ENCODE measurements at places on chromosomes 2 and 18. TPM values are rescaled to one million over a fixed set of nuclear protein-coding genes. Genes with fewer than 3 reads are reported as not detected.

The SERPINB12 gene
- not detected for total RNA-seq

The FOXI3 gene
- 0.60 TPM for total RNA-seq

The MAB21L4 gene
- total RNA-seq = 0.43 TPM

The ALKAL2 gene
- 1.3 TPM for total RNA-seq

The LHCGR gene
- not detected for total RNA-seq

The SULT1C4 gene
- 1.8 TPM for total RNA-seq

The HOXD13 gene
- not detected for total RNA-seq

The PROM2 gene
- total RNA-seq = 1.2 TPM

The CAPN14 gene
- 0.14 TPM for total RNA-seq

- no peak overlapping the region for H3K4me3 ChIP-seq
- peaks cover 11% of the 10 kb centered on the region for H3K4me1 ChIP-seq
- H3K36me3 ChIP-seq = no peaks in the 10 kb centered on the region
- H3K27ac ChIP-seq = peak overlapping the region; percentile 74
Measured at GRCh38 chr2:7825591-7826312, 856.1 kb upstream of the ID2 start.

DNA sequence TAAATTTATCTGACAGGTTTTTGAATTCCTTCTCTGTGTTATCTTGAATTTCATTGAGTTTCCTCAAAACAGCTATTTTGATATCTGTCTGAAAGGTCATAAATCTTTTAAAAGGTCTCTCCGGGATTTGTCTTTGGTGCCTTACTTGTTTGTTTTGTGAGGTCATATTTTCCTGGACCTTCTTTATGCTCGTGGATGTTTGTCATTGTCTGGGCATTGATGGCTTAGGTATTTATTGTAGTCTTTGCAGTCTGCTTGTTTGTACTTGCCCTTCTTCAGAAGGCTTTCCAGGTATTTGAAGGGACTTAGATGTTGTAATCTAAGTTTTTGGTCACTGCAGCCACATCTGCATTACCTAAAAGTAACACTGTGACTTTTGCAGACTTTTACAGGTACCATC is 355.2 kb downstream of the PARD3B start:
- no peak overlapping the region for H3K4me3 ChIP-seq
- no peaks in the 10 kb centered on the region for H3K4me1 ChIP-seq
- H3K27me3 ChIP-seq = no peaks in the 10 kb centered on the region
- no peaks in the 10 kb centered on the region for H3K36me3 ChIP-seq
- H3K27ac ChIP-seq = no peak overlapping the region

- H3K36me3 ChIP-seq = no peaks in the 10 kb centered on the region
- H3K4me1 ChIP-seq = no peaks in the 10 kb centered on the region
- H3K4me3 ChIP-seq = no peak overlapping the region
- DNase-seq = no peak
Measured at GRCh38 chr18:62102221-62102620, 84.6 kb downstream of the PIGN start.

- no peak overlapping the region for H3K27ac ChIP-seq
- no peaks in the 10 kb centered on the region for H3K36me3 ChIP-seq
- no peaks in the 10 kb centered on the region for H3K27me3 ChIP-seq
- H3K4me1 ChIP-seq = no peaks in the 10 kb centered on the region
- DNase-seq = no peak
- H3K4me3 ChIP-seq = no peak overlapping the region
Measured at GRCh38 chr18:76722224-76723061, 99.9 kb upstream of the ZNF236 start.

- H3K27ac ChIP-seq = no peak overlapping the region
- H3K36me3 ChIP-seq = peaks cover 3% of the 10 kb centered on the region
- no peaks in the 10 kb centered on the region for H3K4me1 ChIP-seq
- no peak for DNase-seq
- no peak overlapping the region for H3K4me3 ChIP-seq
Measured at GRCh38 chr18:79275461-79275860, 120.3 kb upstream of the NFATC1 start.

- H3K36me3 ChIP-seq = no peaks in the 10 kb centered on the region
- no peak for DNase-seq
- H3K4me1 ChIP-seq = no peaks in the 10 kb centered on the region
- no peaks in the 10 kb centered on the region for H3K27me3 ChIP-seq
- no peak overlapping the region for H3K4me3 ChIP-seq
Measured at GRCh38 chr2:126515471-126515870, 140.5 kb upstream of the GYPC start.

DNA sequence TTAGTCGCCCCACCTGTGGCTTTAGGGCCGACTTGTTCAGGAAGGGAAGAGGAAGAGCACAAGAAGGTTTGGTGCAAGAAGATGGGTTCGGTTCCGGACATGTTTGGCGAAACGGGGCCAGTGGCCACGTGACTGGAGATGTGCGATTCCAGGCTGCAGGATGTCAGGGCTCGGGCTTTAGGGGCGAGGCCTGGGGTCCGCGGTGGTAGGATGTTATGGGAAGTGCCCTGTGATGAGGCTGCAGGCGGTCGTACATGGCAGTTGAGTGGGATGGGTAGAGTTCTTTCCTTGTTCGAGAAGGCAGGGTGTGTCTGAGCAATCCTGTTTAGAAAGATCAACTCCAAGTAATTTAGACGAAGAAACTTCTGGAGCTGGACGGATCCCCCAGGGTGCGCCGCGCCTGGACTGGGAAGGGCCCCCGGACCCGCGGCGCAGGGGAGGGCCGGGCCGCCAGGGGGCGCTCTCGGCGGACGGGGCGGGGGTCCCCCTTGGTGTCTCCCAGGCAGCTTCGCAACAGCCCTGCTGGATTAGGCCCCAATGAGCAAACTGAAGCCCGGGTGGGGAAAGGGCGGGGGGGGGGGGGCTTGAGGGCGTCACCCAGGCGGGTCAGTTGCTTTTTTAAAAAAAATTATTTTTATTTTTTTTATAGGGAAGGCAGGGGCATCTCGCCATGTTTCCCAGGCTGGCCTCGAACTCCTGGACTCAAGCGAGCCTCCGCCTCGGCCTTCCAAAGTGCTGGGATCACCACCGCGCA is 17.2 kb upstream of the SDC1 start:
- DNase-seq = no peak
- no peaks in the 10 kb centered on the region for H3K4me1 ChIP-seq
- H3K36me3 ChIP-seq = peaks cover 3% of the 10 kb centered on the region
- no peak overlapping the region for H3K4me3 ChIP-seq

DNA sequence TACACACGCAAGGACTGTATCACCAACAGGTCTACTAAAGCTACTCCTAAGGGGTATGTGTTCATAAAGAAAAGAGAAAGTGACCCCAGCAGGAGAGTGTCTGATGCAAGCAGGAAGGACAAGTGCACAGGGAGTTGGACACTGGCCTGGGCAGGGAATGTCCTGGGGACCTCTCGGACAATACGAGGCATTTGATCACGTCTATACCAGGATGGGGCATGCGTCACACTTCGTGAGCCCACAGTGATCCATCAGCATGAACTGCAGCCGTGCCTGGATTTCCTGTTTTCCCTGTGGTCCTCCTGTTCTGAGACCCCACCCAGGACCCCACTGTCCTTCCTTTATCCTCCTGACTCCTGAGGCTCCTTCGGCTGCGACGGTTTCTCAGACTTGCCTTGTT is 113.9 kb downstream of the HDAC4 start:
- no peaks in the 10 kb centered on the region for H3K36me3 ChIP-seq
- no peak for DNase-seq
- H3K4me1 ChIP-seq = peaks cover 15% of the 10 kb centered on the region
- no peak overlapping the region for H3K27ac ChIP-seq
- H3K4me3 ChIP-seq = no peak overlapping the region

- H3K4me1 ChIP-seq = no peaks in the 10 kb centered on the region
- no peak for DNase-seq
- no peak overlapping the region for H3K4me3 ChIP-seq
- H3K36me3 ChIP-seq = no peaks in the 10 kb centered on the region
Measured at GRCh38 chr2:65834771-65835475, 402.5 kb upstream of the SPRED2 start.

All from astrocyte (in vitro differentiated cells and primary cell).